ENCODE measurements at places on chromosomes 3 and 15. TPM values are rescaled to one million over a fixed set of nuclear protein-coding genes. Genes with fewer than 3 reads are reported as not detected.

DNA sequence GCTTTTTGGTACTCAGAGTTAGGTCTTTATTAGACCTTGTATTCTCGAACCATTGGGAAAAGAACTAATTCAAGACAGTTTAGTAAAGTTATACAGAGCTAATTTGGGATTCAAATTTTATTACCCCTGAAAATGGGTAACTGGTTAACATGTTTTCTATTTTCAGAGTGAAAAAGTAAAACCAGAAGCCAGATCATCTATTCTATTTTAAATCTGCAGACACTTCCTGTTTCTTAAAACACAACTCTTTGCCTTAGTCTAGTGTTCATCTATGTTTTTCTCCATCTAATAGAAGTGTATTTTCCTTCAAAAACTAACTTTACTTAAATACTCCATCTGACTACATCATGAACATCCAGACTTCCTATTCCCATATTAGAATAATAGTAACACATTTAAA lies 113.4 kb downstream of the CCNL1 start:
- H3K27me3 ChIP-seq = no peaks in the 10 kb centered on the region
- H3K4me3 ChIP-seq = no peak overlapping the region
- H3K4me1 ChIP-seq = no peaks in the 10 kb centered on the region

DNA sequence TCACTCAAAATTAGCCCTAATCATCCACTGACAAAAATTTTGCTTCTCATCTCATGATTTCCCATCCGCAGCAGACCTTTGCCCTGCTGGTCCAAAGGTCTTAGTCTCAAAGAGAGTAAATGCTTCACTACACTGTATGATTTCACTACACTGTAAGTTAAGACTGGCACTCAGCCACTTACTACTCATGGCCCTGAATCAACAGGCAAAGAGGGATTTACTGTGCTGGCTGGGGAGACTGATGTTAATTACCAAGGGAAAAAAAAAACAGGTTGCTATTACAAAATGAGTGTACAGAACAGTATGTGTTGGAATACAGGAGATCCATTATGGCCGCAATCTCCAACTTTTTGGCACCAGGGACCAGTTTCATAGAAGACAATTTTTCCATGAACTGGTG lies 214.8 kb downstream of the ZMAT3 start:
- no peak overlapping the region for H3K27ac ChIP-seq
- H3K27me3 ChIP-seq = no peaks in the 10 kb centered on the region
- peak; percentile 47 for DNase-seq

DNA sequence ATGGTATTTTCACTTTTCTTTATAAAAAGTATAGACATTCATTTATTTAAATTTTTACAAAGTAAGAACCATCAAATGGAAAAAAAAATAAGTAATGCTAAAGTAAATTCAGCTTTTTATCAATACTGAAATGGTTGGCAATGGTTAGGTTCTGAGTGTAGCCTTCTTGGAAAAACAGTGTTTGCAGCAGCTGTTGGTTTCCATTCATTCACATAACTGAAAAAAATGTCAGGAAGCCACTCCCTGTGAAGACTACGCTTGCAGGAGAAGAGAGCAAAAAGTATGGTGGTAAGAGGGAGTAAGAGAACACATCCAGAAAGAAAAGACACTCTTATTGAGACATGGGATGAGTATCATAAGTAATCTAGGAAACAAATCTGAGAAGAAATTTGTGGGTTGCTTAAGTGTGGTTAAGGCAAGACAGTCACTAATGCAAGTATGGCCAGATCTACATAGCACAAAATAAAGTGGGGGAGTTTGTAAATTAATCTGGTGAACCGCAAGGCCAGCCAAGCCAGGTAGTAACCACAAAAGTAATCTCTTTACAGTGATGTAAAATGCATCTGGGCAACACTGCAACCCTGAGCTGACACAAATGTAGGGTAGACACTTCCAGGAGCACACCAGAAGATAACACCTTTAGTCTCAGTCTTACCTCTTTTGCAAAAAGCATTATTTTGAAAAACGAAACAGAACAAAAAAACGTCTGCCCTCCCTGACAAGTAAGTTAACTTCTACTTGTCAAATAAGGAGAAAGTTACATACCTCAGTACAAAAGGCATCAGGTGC lies 133.7 kb downstream of the IGSF11 start:
- H3K4me3 ChIP-seq = no peak overlapping the region
- no peak for DNase-seq
- H3K27ac ChIP-seq = no peak overlapping the region
- H3K36me3 ChIP-seq = no peaks in the 10 kb centered on the region

DNA sequence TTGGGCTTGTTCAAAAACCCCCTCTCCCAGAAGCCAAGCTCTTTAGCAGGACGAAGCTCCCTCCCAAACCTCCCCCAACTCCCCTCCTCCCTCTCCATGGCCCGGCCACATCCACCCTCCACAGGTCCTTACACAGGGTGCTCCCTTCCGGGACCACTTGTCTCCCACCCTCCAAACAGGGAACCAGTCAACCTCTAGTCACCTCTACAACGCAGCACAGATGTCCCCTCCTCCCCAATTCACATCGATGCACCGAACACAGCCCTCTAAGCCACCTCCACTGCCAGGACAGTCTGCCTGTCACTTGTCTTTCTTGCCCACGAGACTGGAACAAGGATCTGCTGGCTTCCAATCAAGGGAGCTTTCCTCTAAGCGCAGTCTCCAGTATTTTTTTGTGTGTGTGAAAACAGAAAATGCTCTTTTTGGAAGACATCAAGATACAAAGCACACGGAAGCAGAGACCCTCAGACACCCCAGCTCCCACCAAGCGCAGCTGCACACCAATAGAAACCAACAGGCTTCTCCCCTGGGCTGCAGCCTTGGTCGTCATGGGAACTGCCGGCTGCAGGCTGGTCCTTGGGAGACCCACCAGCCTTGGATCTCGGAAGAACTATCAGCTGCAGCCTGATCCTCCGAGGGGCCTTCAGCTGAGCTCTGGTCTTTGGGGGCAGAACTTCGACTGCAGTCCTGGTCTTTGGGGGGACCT lies 26.5 kb downstream of the IQSEC1 start:
- no peak for DNase-seq
- no peak overlapping the region for H3K27ac ChIP-seq
- H3K4me1 ChIP-seq = no peaks in the 10 kb centered on the region
- H3K36me3 ChIP-seq = no peaks in the 10 kb centered on the region

GRCh38 chr3:160003520-160004128 lies 15.0 kb downstream of the IL12A start:
- DNase-seq = no peak
- no peaks in the 10 kb centered on the region for H3K36me3 ChIP-seq
- no peaks in the 10 kb centered on the region for H3K4me1 ChIP-seq
- H3K27ac ChIP-seq = no peak overlapping the region

DNA sequence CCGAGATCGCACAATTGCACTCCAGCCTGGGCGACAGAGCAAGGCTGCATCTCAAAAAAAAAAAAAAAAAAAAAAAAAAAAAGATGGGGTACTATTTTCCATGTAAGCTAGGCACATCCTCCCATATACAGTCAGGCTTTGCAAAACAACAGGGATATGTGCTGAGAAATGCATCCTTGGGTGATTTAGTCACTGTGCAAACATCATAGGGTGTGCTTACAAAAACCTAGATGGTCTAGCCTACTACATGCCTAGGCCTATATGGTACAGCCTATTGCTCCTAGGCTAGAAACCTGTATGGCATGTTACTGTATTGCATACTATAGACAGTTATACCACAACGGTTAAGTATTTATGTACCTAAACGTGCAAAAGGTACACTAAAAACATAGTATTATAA lies 75.0 kb downstream of the TTBK2 start:
- no peaks in the 10 kb centered on the region for H3K27me3 ChIP-seq
- H3K4me1 ChIP-seq = no peaks in the 10 kb centered on the region
- no peak overlapping the region for H3K4me3 ChIP-seq
- H3K27ac ChIP-seq = no peak overlapping the region
- DNase-seq = no peak

GRCh38 chr3:4846543-4846942 lies 132.7 kb upstream of the BHLHE40 start:
- no peak for DNase-seq
- no peak overlapping the region for H3K4me3 ChIP-seq
- no peak overlapping the region for H3K27ac ChIP-seq
- no peaks in the 10 kb centered on the region for H3K4me1 ChIP-seq
- H3K36me3 ChIP-seq = no peaks in the 10 kb centered on the region

- H3K4me1 ChIP-seq = no peaks in the 10 kb centered on the region
- no peaks in the 10 kb centered on the region for H3K36me3 ChIP-seq
- no peak overlapping the region for H3K4me3 ChIP-seq
- no peak for DNase-seq
- no peak overlapping the region for H3K27ac ChIP-seq
- no peaks in the 10 kb centered on the region for H3K27me3 ChIP-seq
Observed at GRCh38 chr3:32794487-32795308, 23.1 kb upstream of the TRIM71 start.

DNA sequence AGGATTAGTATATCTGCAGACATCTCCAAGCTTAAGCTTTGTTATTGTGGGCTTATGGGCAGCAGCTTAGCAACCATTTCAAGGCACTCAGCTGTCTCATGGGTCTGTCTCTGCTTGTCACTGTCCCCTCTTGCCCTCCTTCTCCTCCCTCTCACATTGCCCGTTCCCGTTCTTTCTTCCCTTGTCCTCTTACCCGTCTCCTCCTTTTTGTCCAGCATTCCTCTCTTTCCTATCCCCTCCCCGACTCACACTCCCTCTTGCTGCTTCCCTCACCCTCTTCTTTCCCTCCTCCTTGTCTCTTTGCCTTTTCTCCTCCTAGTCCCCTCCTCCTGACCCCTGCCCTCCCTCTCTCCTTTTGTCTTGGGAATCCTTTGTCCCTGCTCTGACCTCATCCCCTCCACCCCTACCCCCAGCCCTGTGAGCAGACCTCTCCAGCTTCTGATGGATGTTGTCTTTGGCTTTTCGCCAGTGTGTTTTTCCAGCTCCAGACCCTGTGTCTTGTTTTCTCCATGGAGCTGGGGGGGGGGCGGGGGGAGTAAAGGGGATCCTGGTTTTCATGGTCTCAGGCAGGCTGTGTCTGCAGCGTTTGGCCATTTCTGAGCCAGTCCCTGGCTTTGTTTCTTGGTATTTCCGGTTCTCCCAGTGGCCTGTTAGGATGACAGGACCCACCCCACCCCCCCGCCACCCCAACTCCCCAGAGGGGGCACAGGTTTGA lies 47.9 kb upstream of the TRAK1 start:
- no peak overlapping the region for H3K4me3 ChIP-seq
- H3K4me1 ChIP-seq = peaks cover 3% of the 10 kb centered on the region
- H3K27ac ChIP-seq = peak overlapping the region; percentile 84
- no peaks in the 10 kb centered on the region for H3K27me3 ChIP-seq
- peak; percentile 88 for DNase-seq

DNA sequence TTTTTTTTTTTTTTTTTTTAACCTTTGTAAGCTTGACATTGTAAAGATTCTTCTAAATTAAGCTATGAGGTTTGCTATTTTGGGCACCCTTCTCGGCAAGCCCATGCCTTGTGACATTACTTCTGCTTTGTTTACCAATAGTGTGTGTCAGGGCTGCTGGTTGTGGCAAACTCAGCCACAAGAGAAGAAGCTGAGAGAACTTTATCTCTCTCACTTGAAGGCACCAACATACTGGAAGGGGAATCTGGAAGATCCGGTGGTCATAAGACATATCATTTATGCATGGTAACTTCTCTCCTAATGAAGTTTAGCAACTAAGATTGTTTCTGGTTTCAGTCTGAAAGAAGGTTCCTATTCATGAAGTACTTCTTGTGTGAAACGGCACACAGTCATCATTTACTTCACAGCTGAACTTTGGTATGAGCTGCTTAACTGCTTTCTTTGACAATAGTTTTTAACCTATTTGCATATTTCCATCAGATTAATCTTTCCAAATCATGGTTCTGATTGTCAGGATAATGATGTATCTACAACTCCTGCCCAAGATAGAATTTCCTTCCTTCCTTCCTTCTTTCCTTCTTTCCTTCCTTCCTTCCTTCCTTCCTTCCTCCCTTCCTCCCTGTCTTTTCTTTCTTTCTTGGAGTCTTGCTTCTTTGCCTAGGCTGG lies 189.3 kb downstream of the NFKBIZ start:
- H3K27ac ChIP-seq = no peak overlapping the region
- no peaks in the 10 kb centered on the region for H3K36me3 ChIP-seq
- no peaks in the 10 kb centered on the region for H3K27me3 ChIP-seq
- H3K4me1 ChIP-seq = no peaks in the 10 kb centered on the region
- DNase-seq = no peak
- H3K4me3 ChIP-seq = no peak overlapping the region

- H3K4me1 ChIP-seq = peaks cover 5% of the 10 kb centered on the region
- H3K4me3 ChIP-seq = peak overlapping the region; percentile 78
- peaks cover 5% of the 10 kb centered on the region for H3K36me3 ChIP-seq
- H3K27me3 ChIP-seq = no peaks in the 10 kb centered on the region
- DNase-seq = peak; percentile 82
Observed at GRCh38 chr3:120449701-120450599, 842 bp downstream of the FSTL1 start.

DNA sequence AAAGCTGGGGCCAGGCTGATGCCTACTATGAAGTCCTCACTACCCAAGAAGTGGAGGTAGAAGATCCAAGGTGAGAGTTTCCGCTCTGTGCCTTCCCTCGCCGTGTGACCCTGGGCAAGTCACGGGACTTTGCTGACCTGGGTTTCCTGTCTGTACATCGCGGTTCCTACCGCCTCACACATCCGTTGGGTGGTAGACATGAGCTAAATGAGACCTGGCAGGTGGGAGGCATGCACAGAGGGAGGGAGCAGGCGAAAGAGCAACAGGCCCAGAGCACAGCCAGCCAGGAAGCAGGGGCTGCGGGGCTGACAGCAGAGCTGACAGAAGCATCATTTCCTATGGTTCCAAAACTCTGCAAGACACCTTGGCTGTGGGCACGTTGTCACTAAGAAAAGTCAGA lies 157.3 kb upstream of the BHLHE40 start:
- no peak overlapping the region for H3K4me3 ChIP-seq
- H3K4me1 ChIP-seq = peaks cover 3% of the 10 kb centered on the region
- peaks cover 6% of the 10 kb centered on the region for H3K36me3 ChIP-seq
- peak overlapping the region; percentile 42 for H3K27ac ChIP-seq

DNA sequence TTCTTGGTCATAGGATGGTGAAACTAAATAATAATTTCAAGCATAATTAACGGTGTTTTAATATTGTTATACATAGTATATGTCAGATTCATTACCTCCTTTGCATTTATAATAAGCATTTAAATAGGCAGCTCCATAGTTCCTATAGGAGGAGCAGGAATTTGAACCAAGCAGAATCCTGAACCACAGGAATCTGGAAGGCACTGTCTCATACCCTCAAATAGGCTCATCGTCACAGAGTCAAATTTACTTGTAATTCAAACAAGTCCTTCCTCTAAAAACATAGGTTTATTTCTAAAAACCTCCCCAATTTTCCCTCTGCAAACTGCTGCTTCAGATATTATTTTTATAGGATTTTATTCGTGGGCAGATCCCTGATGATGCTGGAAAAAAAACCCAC lies 376.3 kb upstream of the ARHGEF26 start:
- no peaks in the 10 kb centered on the region for H3K27me3 ChIP-seq
- no peak for DNase-seq
- no peaks in the 10 kb centered on the region for H3K4me1 ChIP-seq
- H3K27ac ChIP-seq = no peak overlapping the region
- H3K36me3 ChIP-seq = no peaks in the 10 kb centered on the region

The UACA gene
- 49.6 TPM for polyA plus RNA-seq

The LRRK1 gene
- 1.1 TPM for polyA plus RNA-seq

The PRR20G gene
- polyA plus RNA-seq = not detected

The CEMIP gene
- 0.11 TPM for polyA plus RNA-seq

The ADAMTS17 gene
- polyA plus RNA-seq = 1.7 TPM

The PLSCR5 gene
- not detected for polyA plus RNA-seq

The TRPM1 gene
- polyA plus RNA-seq = 1.3 TPM

The IMPG2 gene
- 0.15 TPM for polyA plus RNA-seq
